Stimulated activated CD8-positive, alpha-beta memory T cell treated with anti-CD3 and anti-CD28 coated beads, Interleukin-7, amount 100 ng/mL, for 4 hours (primary cell): ENCODE measurements at places on chromosomes 16 and 17.

DNA sequence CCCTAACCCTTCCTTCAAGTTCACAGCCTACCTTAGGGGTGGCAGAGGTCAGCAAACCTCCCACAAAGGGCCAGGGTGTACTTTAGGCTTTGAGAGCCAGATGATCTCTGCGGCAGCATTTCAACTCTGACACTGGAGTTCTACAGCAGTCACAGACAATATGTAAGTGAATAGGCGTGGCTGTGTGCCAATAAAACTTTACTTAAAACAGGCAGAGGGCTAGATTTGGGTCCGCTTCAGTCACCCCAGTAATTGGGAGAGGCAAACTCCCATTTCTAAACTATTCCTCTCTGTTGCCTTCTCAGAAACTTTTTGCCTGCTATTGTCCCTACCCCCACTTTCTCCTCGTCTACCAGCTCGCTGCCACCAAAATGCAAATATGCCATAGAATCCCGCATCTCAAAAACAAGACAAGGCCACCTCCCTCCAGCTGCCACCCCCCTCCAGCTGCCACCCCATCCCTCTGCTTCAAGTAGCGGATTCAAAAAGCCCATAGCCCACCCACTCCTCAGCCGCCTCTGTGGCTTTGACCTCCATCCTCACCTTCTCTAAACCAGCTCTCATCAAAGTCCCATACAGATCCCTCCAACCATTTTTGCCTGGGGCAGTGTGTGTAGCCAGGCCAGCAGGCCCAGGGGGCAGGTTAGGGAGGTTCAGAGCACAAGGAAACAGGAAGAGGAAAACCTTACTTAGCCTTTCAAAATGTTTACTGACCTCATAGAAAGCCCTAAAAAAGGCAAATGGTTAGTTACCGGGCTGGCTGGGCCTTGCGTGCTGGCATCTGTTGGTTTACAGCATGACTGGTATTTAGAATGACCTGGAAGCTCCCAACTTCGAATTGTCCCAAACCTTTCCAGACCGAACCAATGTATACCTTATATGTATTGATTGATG is 19.9 kb upstream of the DNAH17 start:
- DNase-seq: no peak

GRCh38 chr17:64369007-64369893 is 21.4 kb downstream of the PECAM1 start:
- DNase-seq: no peak

DNA sequence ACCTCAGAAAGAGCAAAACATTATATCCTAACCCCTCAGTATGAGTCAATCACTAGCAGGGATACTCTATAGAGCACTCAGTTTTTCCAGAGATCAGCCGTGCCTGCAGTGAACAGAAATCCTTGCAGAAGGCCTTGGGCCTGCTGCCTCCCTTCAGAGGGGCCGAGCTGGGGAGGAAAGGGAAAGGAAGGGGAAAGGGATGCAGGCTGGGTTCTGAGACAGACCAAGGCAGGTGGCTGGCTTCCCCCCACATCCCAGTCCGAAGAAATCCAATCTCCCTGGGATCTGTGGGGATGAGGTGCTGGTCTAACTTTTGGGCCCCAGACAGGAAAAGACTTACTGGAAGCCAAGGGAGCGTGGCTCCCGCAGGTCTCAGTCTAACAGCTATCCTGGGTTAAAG is 25.3 kb downstream of the SRL start:
- no peak for DNase-seq

GRCh38 chr17:3576970-3577369 is 19.4 kb upstream of the TRPV3 start:
- DNase-seq: no peak

DNA sequence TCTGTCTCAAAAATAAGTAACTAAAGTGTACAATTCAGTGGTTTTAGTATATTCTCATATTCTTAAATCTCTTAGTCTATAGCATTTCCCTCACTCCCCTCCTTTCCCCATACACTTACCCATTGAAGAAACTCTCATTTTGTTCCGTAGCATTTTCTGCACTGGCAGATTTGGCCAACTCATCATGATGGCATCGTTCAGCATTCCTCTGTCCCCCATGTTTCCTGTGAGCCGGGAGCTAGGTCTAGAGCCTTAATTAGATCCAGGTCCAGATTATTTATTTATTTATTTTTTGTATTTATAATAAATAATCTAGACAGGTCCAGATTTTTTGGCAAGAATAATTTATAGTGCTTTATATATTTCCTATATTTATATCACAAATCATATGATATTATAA is 31.0 kb downstream of the HEATR3 start:
- DNase-seq: no peak

DNA sequence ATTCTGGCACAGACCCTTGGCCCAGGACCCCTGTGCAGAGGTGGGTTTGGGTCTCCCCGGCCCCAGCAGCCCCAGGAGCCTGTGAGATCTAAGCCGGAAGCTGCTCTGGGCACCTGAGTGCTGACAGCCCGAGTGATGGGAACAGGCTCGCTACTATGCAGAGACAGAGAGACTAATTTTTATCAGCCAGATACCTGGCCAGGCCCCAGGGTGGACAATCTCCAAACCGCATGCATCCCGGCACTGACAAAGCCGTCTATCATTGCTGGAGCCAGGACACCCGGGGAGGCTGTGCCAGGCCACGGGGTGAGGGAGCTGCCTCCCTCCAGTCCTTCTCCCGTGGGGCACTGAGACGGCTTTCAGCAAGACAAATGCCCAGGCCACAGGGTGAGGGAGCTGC is 25.0 kb downstream of the CBFA2T3 start:
- no peak for DNase-seq

DNA sequence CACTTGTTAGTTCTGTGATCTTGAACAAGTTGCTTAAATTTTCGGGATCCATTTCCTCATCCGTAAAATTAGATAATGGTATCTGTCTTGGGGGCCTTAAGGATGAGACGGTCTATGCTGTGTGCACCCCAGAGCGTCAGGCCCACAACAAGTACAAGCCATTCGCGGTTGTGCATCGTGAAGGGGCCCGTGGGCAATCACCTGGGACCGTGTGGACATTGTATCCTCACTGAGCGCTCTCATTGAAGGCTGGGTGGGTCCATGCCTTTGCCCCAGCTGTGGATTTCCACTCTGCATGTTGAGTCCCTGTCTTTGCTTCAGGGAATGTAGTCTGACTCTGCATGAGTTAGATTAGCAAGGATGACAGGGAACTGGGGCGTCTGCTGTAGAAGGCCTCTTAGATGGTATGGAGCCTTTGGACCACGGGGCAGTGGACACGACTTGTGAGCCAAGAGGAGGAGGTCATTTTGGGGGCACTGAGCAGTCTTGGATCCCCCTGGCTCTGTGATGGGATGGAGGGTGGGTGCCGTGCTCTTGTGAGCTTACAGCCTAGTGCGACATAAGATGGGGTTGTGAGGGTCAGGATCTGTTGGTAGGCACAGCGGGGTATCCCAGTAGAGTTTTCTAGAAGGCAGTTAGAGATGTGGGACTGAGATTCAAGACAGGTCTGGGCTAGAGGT is 89.5 kb downstream of the SNX29 start:
- no peak for DNase-seq

GRCh38 chr17:9498490-9498889 is 77.1 kb downstream of the STX8 start:
- no peak for DNase-seq

DNA sequence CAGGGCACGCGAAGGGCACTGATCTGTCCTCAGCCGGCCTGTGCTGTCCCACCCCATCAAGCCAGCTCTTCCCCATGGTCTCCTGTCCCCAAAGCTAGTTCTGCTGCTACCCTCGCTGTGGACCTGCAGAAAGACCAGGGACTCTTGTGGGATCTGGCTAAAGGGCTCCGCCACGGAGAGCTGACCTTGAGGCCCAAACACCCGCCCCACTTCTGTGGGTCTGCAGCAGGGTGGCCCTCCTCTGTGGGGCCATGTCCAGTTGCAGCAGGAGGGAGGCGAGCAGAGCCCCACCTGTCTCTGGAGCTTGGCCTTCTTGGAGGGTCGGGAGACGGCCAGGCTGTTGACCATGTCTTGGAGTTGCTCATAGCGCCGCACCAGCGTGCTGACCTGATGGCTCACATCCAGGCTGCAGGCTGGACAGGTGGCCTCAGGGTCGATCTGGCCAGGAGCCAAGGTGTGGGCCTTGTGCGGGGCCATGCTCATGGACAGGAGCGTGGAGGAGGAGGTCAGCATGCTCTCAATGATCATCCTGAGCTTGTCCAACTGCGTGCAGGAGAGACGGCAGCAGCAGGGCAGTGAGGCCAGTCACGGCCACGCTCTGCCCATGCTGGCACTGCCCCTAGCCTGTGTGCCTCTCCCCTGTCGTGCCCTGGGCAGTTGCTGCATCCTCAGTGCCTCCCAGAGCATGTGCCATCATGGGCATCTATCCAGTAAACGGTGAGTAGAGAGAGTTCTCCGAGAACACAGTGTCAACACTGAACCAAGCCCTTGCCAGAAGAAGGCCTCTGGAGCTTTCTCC is 16.6 kb downstream of the UBALD2 start:
- DNase-seq: no peak

GRCh38 chr16:69784586-69784985 is 22.5 kb downstream of the WWP2 start:
- DNase-seq: no peak

GRCh38 chr17:12686486-12686885 is 20.8 kb downstream of the MYOCD start:
- DNase-seq: no peak

DNA sequence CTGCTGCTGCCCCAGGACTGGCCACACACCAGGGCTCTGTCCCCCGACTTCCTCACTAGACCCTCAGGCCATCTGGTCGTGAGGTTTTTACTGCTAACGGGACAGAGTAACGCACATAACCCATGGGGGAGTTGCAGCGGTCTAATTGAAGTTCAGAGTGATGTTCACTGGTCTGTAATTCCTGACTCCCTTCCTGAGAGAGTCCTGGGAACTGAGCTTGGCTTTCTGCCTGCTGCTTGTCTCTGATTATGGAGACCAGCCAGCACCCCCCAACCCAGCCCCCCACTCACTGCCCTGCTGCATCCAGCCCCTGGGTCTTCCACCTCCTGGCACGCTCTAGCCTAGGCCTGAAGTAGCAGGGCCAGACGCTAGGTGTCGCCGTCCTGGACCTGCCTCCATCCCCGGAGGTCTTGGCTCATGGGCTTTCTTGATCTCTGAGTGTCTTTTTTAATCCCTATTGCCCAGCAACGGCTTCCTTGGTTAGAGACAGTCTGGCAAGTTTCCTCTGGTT is 192.9 kb downstream of the CCDC182 start:
- peak; percentile 2 for DNase-seq

GRCh38 chr16:71216714-71217113 is 13.8 kb downstream of the HYDIN start:
- DNase-seq: no peak

GRCh38 chr17:3030096-3030495 is 33.3 kb downstream of the OR1D5 start:
- DNase-seq: no peak

GRCh38 chr17:5399767-5400166 is 19.7 kb downstream of the NUP88 start:
- DNase-seq: no peak

GRCh38 chr17:19336938-19337711 is 25.4 kb downstream of the B9D1 start:
- DNase-seq: no peak

GRCh38 chr17:57861000-57861789 is 11.4 kb upstream of the MRPS23 start:
- DNase-seq: no peak

GRCh38 chr16:70664325-70665112 is 18.2 kb downstream of the IL34 start:
- DNase-seq: no peak

DNA sequence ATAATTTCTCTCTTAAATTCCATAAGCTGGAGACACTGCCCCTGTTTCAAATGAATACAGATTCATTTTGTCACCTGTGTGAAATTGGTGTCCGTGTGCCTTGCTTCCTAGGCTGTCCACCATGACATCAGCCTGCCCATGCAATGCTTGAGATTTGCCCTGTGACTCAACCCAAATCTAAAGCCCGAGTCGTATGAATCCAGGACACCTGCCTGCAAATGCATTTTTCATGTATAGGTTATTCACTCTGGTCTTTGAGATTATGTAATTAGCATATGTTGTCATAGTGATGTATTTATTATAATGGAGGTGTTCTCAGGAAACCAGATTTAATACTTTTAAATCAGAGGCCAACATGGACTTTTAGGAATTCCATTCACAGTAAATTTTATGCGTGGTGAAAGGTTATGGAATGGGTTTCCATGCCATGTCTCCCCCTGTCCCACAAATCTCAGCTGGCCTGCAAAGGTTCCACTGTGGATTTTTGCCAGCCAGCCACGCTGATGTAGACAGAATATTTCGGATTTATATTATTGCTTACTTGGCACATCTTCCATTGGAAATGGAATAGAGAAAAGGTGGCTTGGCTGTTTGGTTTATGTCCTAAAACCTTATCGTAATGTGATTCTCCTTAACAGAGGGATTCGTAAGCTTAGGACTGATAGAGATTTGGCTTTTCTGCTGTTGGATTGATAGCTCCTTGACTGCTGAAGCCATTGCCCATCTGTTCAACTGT is 551.1 kb downstream of the WWOX start:
- no peak for DNase-seq

- no peak for DNase-seq
These were observed 65.0 kb downstream of the TBC1D16 start for GRCh38 chr17:79970576-79971068.

- no peak for DNase-seq
These were observed 49.4 kb upstream of the GSE1 start for GRCh38 chr16:85563515-85564276.

DNA sequence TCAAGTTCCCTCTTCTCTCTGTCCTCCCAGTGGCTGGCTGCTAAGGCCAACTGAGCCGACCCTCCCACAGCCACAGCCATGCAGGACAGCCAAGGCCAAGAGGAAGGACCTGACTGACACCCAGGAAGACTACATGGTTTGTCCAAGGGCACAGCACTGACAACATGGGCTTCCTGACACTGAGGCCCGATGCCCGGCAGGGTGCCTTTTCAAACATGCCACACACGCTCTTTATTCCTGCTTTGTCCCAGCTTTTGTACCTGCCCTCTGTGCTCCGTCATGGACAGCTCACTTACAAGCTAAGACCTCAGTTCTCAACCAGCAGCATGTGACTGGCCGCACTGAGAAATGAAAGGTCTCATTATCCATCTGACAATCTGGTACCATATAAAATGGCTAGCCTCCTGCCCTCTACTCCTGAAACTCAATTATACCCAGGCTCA is 45.8 kb downstream of the TEX2 start:
- no peak for DNase-seq
